ENCODE measurements at places on chromosomes 16 and 17. TPM values are rescaled to one million over a fixed set of nuclear protein-coding genes. Genes with fewer than 3 reads are reported as not detected.
A peak's percentile ranks its signal among the peaks of the same experiment; 100 is the strongest.

CNTNAP4 gene
- not detected for total RNA-seq

DNA sequence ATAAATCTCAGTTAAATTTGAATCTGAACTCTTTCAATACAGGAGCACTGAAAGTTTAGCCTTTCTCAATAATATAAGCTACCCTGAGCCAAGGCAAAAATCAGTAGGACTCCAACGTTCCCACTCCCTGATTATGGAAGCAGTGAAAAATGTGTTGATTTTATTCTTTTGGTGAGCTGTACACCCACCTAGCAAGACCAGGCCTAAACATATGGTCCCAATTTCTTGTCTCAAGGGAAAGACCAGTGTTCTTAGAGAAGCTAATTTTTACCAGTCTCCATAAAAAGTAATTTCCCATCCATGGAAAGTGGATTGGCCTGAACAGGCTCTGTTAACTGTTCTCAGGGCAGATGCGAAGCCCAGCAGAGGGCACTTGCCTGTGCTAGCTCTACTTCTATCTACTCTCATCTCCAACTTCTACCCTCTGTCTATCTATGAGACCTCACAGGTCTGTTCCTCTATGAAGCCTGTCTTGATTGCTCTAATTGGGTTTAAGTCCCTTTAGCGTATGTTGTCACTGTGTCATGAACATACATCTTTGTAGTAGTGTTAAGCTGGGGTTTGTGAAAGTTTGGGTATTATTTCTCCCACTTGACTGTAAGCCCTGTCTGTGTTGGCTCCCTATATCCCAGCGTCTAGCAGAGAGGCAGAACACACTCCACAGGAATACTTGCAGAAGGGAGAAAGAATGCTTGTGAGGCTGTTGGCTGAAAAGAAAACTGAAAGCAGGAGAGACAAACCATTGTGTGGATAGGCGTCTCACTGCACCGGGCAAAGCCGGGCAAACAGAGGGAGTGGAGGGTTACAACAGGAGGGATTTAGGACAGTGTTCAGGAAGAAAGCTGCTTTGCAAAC, 167.1 kb upstream of the MAF start:
- DNase-seq: no peak
- H3K27ac ChIP-seq: peak overlapping the region; percentile 82
- peaks cover 42% of the 10 kb centered on the region for H3K4me1 ChIP-seq
- H3K36me3 ChIP-seq: no peaks in the 10 kb centered on the region
- H3K4me3 ChIP-seq: peak overlapping the region; percentile 51
- no peaks in the 10 kb centered on the region for H3K27me3 ChIP-seq

GRCh38 chr16:13957197-13958078, 37.5 kb downstream of the ERCC4 start:
- H3K27ac ChIP-seq: peak overlapping the region; percentile 95
- H3K27me3 ChIP-seq: no peaks in the 10 kb centered on the region
- H3K4me1 ChIP-seq: peaks cover 60% of the 10 kb centered on the region
- no peak for DNase-seq
- no peaks in the 10 kb centered on the region for H3K36me3 ChIP-seq

- peaks cover 3% of the 10 kb centered on the region for H3K4me1 ChIP-seq
- no peak overlapping the region for H3K27ac ChIP-seq
- H3K27me3 ChIP-seq: no peaks in the 10 kb centered on the region
- H3K4me3 ChIP-seq: no peak overlapping the region
- DNase-seq: no peak
These were observed 1144.4 kb upstream of the GOT2 start for GRCh38 chr16:59878479-59878878.

GRCh38 chr17:79670537-79671084, 59.8 kb upstream of the RBFOX3 start:
- no peaks in the 10 kb centered on the region for H3K36me3 ChIP-seq
- no peaks in the 10 kb centered on the region for H3K4me1 ChIP-seq

DNA sequence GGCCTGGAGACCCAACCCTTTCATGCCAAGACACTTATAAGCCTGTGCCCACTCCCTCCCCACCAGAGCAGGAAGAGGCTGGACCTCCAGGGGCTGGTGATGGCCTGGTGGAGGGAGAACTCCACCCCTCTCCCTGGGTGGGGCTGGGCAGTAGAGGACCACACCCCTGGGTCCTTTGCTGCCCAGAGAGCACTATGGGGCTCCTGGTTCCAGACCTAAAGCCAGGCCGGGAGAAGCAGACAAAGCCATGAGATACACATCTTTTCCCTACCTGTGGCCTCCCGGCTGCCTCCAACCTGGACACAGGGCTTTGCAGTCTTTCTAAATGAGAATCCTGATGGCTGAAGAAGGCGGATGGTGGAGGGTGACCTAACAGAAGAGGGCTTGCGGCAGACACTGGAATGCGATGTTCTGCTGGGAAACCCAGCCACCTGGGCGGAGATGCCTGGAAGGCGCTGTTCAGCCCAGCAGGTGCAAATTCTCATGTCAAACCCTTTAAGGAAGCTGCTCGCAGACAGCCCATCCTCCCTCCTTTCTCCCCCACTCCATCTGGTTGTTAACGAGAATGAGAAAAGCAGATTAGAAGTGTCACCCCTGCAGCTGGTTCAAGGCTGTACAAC, 43.9 kb upstream of the KIFC3 start:
- H3K4me3 ChIP-seq: peak overlapping the region; percentile 41
- peak overlapping the region; percentile 90 for H3K27ac ChIP-seq
- no peaks in the 10 kb centered on the region for H3K27me3 ChIP-seq
- H3K4me1 ChIP-seq: peaks cover 62% of the 10 kb centered on the region
- DNase-seq: no peak

DNA sequence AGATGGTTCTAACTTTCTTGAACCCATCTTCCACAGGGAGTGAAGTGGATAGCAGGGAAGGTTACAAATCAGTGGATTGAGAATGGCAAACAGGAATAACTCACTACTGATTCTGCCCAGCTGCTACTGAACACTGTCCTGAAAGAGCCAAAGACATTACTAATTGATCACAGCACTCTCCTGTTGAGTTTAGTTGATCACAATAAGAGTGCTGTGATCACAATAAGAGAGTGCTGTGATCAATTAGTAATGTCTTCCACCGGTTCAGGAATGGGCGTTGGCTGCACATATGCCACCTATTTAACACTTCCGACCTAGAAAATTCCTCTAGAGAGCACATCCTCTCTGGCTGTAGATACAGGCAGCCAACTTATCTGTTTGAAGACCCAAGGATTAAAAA, 11.4 kb downstream of the CFAP97D1 start:
- peaks cover 21% of the 10 kb centered on the region for H3K27me3 ChIP-seq
- peaks cover 3% of the 10 kb centered on the region for H3K36me3 ChIP-seq
- H3K27ac ChIP-seq: no peak overlapping the region
- no peaks in the 10 kb centered on the region for H3K4me1 ChIP-seq
- H3K4me3 ChIP-seq: no peak overlapping the region

DNA sequence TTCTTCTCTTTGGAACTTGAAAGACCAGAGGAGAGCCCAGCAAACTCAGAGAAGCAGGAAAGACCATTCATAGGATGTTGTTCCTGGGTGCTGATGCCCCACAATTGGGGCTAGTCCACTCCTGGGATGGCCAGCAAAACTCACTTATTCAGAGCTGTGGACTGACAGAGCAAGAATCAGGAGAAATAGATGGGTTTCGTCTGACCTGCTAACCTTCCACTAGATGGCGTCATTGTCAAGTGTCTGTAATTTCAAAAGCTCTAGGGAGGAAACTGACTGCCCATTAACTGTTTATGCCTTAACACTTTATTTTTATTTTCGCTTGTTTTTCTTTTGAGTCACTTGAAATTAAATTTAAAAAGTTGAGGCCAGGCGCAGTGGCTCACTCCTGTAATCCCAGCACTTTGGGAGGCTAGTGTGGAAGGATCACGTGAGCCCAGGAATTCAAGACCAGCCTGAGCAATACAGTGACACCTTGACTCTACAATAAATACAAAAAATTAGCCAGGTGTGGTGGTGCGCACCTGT, 28.7 kb upstream of the MILR1 start:
- no peak overlapping the region for H3K4me3 ChIP-seq
- peaks cover 10% of the 10 kb centered on the region for H3K4me1 ChIP-seq
- H3K36me3 ChIP-seq: no peaks in the 10 kb centered on the region
- no peak overlapping the region for H3K27ac ChIP-seq

ITFG1 gene
- 69.5 TPM for total RNA-seq

GRCh38 chr17:49513044-49513395, 17.9 kb downstream of the NGFR start:
- H3K36me3 ChIP-seq: peaks cover 4% of the 10 kb centered on the region
- no peak for DNase-seq
- H3K4me3 ChIP-seq: no peak overlapping the region
- no peaks in the 10 kb centered on the region for H3K27me3 ChIP-seq

GRCh38 chr16:11977376-11978041, 975 bp downstream of the SNX29 start:
- H3K27ac ChIP-seq: peak overlapping the region; percentile 80
- no peaks in the 10 kb centered on the region for H3K27me3 ChIP-seq

SLC2A4 gene
- 0.63 TPM for total RNA-seq

DNA sequence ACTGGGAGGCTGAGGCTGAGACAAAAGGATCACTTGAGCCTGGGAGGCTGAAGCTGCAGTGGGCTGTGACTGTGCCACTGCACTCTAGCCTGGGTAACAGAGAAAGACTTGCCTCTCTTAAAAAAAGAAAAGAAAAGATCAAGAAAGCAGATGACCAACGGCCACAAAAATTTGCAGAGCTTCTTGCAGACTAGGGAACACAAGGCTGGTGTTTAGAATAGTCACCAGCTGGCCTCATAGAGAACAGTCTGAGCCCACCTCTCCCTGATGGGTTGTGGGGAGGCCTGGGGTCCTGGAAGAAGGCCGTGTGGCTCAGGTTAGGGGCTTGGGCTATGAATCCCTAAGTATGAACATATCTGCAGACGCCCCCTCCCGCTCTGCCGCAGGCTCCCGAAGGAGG, 73.7 kb upstream of the MED9 start:
- peaks cover 5% of the 10 kb centered on the region for H3K4me1 ChIP-seq
- H3K27ac ChIP-seq: no peak overlapping the region
- no peak for DNase-seq
- H3K36me3 ChIP-seq: no peaks in the 10 kb centered on the region
- H3K4me3 ChIP-seq: no peak overlapping the region

DNA sequence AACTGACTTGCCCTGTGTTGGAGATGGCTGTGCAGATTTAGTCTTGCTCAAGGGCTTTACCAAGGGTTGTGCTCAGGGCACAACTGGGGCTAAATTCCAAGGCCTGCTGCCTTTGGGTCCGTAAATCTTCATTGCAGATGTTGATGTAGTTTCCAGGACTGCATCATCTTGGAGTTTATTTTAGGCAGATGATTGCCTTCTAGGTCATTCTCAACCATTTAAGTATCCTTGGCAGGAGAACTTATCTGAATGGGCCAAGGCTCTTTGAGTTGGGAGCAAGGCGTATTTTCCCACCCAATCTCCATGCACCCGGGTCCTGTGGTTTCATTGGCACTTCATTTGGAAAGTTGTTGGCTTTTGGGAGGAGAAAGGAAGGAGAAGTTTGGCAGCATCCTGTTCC, 200.3 kb downstream of the MSI2 start:
- H3K27me3 ChIP-seq: no peaks in the 10 kb centered on the region
- DNase-seq: no peak
- peaks cover 22% of the 10 kb centered on the region for H3K4me1 ChIP-seq
- H3K27ac ChIP-seq: no peak overlapping the region

GRCh38 chr17:56756536-56756935, 77.2 kb downstream of the C17orf67 start:
- no peak overlapping the region for H3K4me3 ChIP-seq
- peaks cover 18% of the 10 kb centered on the region for H3K4me1 ChIP-seq
- no peak overlapping the region for H3K27ac ChIP-seq
- no peaks in the 10 kb centered on the region for H3K27me3 ChIP-seq

OR2C1 gene
- not detected for total RNA-seq

DNA sequence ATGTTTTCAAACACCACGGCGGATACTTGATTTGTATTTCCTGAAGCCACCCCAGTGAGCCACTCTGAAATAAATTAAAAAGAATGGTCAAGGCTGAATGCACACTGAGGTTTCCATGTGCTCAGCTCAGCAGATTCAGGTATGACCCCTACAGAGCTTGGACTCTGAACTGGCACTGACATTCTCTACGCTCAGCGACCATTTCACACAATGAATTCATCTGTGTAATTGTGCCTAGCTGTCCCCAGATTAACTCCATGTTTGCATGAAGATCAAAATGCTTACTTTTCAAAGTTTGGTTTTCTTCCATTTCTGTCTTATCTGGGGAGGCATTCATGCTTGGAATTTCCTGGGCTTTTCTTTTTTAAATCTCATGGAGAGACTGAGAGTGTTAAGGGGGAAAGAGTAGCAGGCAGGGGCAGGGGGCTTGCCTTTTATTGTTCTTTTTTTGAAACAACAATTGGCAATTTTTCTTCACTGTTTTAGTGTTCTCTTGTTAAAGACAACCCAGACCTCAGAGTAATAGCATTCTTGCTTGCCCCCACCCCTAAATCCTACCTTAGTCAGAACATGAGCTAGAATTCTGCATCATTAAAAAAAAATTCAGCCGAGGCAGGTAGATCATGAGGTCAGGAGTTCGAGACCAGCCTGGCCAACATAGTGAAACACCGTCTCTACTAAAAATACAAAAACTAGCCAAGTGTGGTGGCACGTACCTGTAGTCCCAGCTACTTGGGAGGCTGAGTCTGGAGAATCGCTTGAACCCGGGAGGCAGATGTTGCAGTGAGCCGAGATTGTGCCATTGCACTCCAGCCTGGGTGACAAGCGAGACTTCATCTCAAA, 85.5 kb upstream of the HNF1B start:
- H3K27ac ChIP-seq: no peak overlapping the region
- H3K4me3 ChIP-seq: no peak overlapping the region
- DNase-seq: peak; percentile 3

GRCh38 chr16:72876221-72876620, 171.7 kb downstream of the ZFHX3 start:
- peak overlapping the region; percentile 98 for H3K27ac ChIP-seq
- DNase-seq: no peak
- H3K4me1 ChIP-seq: peaks cover 62% of the 10 kb centered on the region
- H3K27me3 ChIP-seq: no peaks in the 10 kb centered on the region
- peaks cover 14% of the 10 kb centered on the region for H3K36me3 ChIP-seq
- H3K4me3 ChIP-seq: peak overlapping the region; percentile 5

DPEP2 gene
- total RNA-seq: not detected

DNA sequence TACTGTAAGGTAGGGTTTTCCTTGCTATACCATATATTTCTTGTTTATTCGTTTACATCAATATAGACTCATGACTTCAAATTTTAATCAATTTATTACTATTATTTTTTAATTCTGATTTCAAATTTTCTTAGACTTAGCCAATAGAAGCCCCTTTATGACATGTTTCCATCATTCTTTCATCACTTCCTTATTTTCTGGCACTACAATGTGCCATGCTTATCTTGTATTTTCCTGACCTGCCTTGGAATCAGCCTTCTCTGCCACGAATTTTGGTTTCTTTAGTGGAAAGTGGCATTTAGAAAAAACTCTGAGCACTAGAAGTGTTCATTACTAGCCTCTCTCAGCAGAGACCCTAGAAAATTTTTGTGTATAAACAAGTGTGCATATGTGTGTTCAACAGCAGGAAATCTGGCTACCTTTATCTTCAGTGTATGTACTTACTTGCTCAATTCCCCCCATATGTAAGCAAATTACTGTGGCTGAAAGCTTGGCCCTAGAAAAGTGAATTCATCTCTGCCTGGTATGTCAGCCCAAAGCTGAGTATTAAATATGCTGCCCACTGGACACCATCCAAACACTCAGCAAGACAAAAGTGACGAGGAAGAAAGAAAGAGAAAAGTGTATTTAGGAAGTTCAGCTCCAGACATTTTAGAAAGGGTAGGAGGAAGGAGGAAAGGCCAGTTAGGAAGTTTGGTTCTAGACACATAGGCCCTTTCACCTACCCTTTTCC, 4.0 kb downstream of the STXBP4 start:
- no peak for DNase-seq

- no peak for DNase-seq
- H3K27me3 ChIP-seq: no peaks in the 10 kb centered on the region
- H3K4me1 ChIP-seq: peaks cover 19% of the 10 kb centered on the region
- peak overlapping the region; percentile 2 for H3K27ac ChIP-seq
These were observed 11.9 kb downstream of the NFATC3 start for GRCh38 chr16:68097088-68097487.
